Naive thymus-derived CD4-positive, alpha-beta T cell (primary cell): ENCODE measurements at places on chromosomes 7 and 10. TPM values are rescaled to one million over a fixed set of nuclear protein-coding genes. Genes with fewer than 3 reads are reported as not detected.

- H3K27ac ChIP-seq: no peak overlapping the region
- DNase-seq: no peak
- no peaks in the 10 kb centered on the region for H3K36me3 ChIP-seq
- no peak overlapping the region for H3K4me3 ChIP-seq
- H3K4me1 ChIP-seq: no peaks in the 10 kb centered on the region
- no peaks in the 10 kb centered on the region for H3K27me3 ChIP-seq
Observed at GRCh38 chr7:13945670-13946069, 43.8 kb downstream of the ETV1 start.

- H3K4me3 ChIP-seq: no peak overlapping the region
- H3K36me3 ChIP-seq: no peaks in the 10 kb centered on the region
- H3K27me3 ChIP-seq: no peaks in the 10 kb centered on the region
- DNase-seq: no peak
- H3K4me1 ChIP-seq: no peaks in the 10 kb centered on the region
- no peak overlapping the region for H3K27ac ChIP-seq
Observed at GRCh38 chr7:117036836-117037235, 83.5 kb downstream of the ST7 start.

DNA sequence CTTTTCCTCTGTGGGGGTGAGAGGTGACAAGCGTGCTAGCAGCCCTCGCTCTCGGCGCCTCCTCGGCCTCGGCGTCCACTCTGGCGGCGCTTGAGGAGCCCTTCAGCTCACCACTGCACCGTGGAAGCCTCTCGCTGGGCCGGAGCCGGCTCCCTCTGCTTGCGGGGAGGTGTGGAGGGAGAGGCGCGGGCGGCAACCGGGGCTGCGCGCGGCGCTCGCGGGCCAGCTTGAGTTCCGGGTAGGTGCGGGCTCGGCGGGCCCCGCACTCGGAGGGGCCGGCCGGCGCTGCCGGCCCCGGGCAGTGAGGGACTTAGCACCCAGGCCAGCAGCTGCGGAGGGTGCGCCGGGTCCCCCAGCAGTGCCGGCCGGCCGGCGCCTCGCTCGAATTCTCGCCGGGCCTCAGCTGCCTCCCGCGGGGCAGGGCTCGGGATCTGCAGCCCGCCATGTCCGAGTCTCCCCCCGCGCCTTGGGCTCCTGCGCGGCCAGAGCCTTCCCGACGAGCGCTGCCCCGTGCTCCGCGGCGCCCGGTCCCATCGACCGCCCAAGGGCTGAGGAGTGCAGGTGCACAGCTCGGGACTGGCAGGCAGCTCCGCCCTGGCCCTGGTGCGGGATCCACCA lies 352.8 kb upstream of the PODXL start:
- no peak overlapping the region for H3K4me3 ChIP-seq
- no peaks in the 10 kb centered on the region for H3K27me3 ChIP-seq
- H3K4me1 ChIP-seq: no peaks in the 10 kb centered on the region
- no peaks in the 10 kb centered on the region for H3K36me3 ChIP-seq

- no peak overlapping the region for H3K4me3 ChIP-seq
- DNase-seq: no peak
- no peak overlapping the region for H3K27ac ChIP-seq
- H3K36me3 ChIP-seq: no peaks in the 10 kb centered on the region
- no peaks in the 10 kb centered on the region for H3K27me3 ChIP-seq
Observed at GRCh38 chr10:48475943-48476278, 129.0 kb downstream of the ARHGAP22 start.

Gene FBXO24
- polyA plus RNA-seq: 2.0 TPM
